ENCODE measurements at places on chromosomes 1 and 21.

GRCh38 chr1:184608581-184608980 lies 146.1 kb downstream of the EDEM3 start:
- no peak for DNase-seq

DNA sequence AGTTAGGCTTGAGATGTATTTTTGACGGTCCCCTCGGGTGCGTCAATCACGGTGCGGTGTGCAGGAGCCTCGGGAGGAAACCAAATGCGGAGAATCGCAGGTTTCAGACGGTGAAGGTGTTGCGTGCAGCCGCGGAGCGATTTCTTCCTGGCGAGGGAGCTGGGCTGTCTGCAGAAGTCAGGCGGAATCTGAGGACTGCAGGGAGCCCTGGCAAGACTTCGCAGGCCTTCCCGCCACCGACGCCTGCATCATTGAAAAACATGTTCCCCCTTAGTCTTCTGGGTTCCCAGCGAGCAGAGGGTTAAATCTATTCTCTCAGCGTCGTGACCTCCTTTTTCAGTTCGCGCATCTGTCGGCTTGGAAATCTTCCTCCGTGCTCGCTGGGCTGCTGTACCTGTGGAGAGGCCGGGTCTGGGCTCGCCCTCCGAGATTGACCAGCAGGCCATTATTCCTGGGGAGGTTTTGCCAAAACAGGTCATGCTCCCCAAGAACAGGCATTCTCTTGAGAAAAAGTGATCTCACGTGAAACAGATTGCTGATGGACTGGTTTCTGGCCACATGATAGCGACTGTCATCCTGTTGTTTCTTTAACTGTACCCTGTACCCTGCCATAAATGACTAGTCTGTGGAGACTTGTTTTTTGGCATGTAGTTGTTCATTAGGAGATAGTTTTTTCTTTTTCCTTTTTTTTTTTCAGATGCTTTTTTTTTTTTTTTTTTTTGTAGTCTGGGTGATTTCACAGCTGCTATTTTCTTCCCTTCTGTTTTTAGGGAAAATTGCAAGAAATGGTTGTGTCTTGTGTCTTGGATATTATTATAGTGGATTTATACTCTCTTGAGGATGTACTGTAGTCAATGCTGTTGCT lies 894 bp downstream of the EPB41 start:
- DNase-seq, result no peak

GRCh38 chr1:29094433-29094832 lies 29.3 kb downstream of the TMEM200B start:
- no peak for DNase-seq

- no peak for DNase-seq
Measured at GRCh38 chr1:119933397-119933796, 37.1 kb upstream of the ADAM30 start.

- DNase-seq, result no peak
Measured at GRCh38 chr21:22115746-22116145, 1117.5 kb downstream of the NCAM2 start.

DNA sequence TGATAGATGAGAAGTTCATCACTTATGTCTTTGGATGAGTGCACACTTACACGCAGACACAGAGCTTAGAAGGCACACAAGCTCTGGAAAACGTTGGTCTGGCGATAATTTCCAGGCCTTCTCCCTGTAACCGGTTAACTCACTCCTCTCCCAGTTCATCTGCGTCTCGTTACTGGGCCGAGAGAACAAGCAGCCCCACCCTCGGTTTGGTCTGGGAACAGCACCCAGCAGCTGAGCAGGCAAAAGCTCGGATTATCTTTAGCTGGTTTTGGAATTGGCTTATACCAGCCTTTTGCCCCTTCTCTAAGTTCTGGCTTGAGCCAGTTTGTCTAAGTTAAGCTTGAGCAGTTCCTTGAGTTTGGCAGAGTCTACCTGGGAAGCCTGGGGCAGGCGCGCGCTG lies 27.3 kb upstream of the COL6A1 start:
- no peak for DNase-seq

- no peak for DNase-seq
Measured at GRCh38 chr1:207069858-207070506, 16.9 kb downstream of the PFKFB2 start.

- no peak for DNase-seq
Measured at GRCh38 chr1:149932474-149932873, 4.2 kb downstream of the MTMR11 start.

DNA sequence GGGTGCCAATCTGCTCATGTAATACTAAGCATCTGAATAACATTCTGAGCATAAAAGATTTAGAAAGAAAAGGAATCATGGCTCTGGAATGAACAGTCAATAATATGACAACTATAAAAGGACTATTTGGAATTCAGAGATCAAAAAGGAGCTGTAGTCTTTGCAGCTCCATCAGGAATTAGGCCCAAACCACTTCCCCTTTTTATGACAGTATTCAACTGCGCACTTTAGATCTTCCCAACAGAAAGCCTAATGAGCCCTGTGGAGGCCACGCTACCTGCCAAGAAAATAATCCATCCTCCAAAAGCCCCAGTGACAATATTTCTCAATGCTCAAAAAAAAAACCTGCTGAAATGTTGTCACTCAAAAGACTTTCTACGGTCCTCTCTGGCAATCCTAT lies 163.2 kb downstream of the SNX7 start:
- DNase-seq, result no peak

DNA sequence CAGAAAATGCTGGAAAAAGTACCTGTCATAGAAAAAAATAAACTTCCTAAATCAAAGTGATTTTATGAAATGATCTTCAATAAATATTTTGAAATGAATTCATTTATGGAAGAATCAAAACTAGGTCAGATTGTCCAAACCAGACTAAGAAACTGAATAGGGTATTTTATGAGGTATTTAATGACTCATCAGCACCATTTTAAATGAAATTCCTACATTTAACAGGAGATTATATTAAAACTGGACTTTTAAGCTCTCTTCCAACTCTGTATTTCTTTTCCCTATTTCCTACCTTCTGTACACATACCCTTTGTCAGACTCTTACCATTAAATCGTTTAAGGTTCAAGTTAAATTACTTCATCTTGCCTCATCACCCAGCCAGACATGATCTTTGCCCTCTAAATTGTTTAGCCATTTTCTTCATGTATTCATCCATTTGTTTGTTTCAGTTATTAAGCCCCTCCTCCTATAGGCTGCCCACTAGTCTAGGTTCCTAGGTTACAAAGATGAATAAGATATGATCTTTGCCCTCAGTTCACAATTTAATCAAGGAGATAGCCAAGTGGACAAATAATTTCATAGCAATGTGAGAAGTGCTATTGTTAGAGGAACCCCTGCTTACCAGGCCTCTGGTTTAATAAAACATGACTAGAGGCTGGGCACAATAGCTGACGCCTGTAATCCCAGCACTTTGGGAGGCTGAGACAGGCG lies 25.0 kb downstream of the TATDN3 start:
- DNase-seq, result no peak

DNA sequence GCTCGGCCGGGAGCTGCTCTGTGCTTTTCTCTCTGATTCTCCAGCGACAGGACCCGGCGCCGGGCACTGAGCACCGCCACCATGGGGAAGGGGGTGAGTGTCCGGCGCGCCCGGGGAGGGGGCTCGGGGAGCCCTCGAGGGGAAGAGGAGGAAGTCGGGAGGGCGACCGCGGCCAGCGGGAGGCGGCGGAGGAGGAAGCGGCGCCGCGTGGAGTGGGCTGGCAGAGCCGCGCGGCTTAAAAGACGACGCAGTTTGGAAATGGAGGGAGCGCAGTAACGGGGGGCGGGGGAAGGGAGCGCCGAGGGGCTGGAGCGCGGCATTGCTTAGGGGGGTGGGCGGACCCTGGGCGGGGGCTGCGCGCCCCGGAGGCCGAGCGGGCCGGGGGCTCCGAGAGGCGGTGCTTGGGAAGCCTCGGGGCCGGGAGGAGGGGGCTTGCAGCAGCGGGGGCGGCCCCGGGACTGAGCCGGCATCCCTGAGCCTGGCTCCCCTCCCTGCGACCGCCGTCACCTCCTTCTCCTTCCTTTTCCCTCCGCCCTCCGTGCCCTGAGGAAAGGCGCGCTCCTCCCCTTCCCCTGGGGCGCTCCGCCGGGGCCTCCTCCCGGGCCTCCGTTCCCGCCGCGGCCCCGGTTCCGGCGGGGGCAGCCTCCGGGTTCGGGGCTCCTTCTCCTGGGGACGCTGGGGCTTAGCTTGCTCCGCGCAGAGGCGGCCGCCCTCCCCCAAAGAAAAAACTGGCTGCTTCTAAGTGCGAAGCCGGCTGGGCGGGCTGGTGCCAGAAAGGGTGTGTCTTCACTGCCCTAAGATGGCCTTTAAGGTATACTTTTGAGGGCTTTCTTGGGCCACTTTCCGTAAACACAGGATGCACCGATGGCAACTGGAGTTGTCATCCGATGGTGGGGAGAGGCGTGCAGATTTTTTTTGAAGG lies 648 bp downstream of the ATP1A1 start:
- DNase-seq, result peak; percentile 46

DNA sequence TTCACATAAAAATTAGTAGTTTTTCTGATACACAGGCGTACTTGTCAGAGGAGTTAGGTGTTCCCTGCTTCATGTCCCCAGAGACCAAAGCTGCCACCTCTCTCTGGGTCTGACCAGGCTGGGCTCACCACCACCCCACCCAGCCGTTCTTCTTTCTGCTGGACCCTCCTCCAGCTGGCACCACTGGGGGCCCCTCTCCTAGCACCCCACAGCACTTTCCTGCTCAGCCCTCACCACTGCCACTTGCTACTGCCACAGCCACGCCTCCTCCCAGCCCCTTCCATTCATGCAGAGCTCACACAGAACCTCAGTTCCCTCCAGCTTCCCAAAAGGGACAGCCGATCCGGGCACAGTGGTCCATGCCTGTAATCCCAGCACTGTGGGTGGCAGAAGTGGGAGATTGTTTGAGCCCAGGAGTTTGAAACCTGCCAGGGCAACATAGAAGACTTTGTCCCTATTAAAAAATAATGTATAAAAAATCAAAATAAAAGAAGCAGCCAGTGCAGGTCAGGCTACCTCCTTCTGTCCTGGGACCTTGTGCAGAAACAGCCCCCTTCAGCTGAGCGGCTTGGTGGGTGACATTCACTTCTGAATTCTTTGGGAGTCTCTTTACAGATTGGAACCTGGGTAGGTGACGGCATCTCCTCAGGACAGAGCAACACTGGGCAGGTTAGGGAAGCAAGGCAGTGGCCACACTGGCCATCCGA lies 208.3 kb downstream of the TOMM20 start:
- DNase-seq, result no peak

- DNase-seq, result no peak
Measured at GRCh38 chr1:185265314-185265713, 51.7 kb downstream of the IVNS1ABP start.

DNA sequence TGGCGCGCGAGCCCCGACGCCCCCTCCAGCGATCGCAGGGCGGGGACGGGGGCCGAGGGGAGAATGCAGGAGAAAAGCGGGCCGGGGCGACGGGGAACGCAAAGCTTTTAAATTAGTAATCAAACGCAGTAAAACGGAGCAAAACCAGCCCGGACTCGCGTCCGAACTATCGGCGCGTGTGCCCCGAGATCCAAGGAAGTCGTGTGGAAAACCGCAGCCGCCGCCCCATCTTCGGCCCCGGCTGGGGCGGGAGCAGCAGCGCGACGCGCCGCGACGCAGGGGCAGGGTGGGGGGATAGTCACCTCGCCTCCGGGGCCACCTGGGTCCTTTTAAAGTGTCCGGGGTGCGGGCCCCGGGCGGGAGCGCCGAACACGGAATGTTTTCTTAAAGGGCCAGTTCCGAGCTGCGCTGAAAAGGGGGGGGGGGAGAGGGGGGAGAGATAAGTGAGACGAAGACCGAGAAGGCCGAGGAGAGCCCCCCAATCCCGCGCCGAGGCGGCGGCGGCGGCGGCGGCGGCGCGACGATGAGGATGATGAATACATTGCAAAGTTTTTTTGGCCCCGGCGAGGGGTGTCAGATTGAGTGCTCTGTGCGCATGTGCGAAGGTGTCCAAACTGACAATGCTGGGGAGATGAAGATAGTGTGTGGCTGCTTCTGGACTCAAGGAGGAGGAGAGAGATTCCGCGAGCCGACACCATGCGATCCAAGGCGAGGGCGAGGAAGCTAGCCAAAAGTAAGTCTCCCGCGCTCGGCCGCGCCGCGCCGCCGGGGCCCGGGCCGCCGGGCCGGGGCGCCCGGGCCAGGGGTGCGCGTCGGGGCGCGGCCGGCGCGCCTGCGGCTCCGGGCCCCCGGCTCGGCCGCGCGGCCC lies at the start of gene PRDM16:
Gene PRDM16, plus strand, starts transcription at position 640 of the 868 bp plus-strand sequence. Its CDS starts 57 bp downstream, at position 697.
- DNase-seq, result no peak

- DNase-seq, result no peak
Measured at GRCh38 chr1:194176212-194176611, 989.8 kb upstream of the B3GALT2 start.

DNA sequence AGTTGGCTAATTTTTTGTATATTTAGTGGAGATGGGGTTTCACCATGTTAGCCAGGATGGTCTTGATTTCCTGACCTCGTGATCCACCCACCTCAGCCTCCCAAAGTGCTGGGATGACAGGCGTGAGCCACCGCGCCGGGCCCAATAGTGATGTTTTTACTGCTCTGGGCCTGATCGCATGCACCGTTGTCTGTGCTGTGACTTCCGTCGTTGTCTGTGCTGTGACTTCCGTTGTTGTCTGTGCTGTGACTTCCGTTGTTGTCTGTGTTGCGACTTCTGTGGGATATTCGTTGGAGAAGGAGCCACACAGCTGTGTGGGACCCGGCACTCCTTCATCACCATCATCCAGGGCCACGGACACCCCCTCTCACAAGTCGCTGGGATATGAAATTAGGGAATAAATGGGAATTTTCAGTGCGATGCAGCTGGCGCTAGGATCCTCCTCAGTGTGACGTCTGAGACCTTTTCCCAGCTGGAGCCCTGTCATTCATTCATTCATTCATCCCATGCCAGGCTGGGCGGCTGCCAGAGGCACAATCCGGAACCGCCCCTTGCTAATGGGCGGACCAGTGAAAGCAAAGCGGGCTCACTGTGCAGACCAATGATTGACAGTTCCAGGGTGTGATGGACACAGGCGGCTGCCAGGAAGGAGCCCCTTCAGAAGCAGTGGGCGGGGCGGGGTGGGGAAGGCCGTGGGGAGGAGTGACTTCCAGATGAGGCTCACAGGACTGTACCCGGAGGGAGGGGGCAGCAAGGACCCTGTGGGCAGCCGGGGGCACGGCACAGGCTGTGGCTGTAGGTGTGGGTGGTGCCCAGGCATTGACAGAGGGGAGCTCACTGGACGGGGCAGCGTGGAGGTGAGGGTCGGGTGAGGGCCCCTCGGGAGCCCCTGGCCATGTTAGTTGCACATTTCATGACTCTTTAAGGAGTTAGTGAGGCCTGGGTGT lies 48.9 kb downstream of the PRKCZ start:
- DNase-seq, result no peak

GRCh38 chr1:181453541-181454201 lies 29.6 kb upstream of the CACNA1E start:
- no peak for DNase-seq

- no peak for DNase-seq
Measured at GRCh38 chr1:74964508-74965102, 169.6 kb upstream of the LHX8 start.

DNA sequence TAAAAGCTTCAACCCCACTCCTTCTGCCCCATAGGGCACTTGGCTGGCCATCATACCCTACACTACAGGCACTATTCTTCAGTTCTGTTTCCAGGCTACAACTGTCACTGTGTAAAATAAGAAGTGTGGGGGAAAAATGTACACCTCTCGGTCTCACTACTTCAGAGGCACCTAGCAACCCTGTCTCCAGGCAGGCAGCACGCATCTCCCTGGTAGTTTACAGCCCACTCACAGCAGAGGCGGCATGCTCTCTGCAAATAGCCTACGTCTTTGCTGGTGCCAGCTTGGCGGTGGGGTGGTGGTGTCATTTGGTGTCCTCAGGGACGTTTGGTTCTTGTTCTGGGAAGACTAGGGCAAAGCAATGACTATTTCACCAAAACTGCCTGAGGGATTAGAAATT lies 48.2 kb upstream of the BTG3 start:
- DNase-seq, result no peak
